ENCODE measurements at places on chromosomes 7 and 10. TPM values are rescaled to one million over a fixed set of nuclear protein-coding genes. Genes with fewer than 3 reads are reported as not detected.

GRCh38 chr10:130930821-130931220 lies 380.7 kb downstream of the TCERG1L start:
- DNase-seq, result no peak

- no peak for DNase-seq
Observed at GRCh38 chr10:47127188-47127785, 172.7 kb upstream of the GDF10 start.

- DNase-seq, result no peak
Observed at GRCh38 chr10:17847585-17848296, 38.6 kb downstream of the MRC1 start.

GRCh38 chr7:45578467-45578866 lies 4.3 kb downstream of the ADCY1 start:
- no peak for DNase-seq

GRCh38 chr10:68171539-68172080 lies 60.3 kb downstream of the ATOH7 start:
- DNase-seq, result no peak

GRCh38 chr7:3007696-3008095 lies 36.0 kb downstream of the CARD11 start:
- no peak for DNase-seq

DNA sequence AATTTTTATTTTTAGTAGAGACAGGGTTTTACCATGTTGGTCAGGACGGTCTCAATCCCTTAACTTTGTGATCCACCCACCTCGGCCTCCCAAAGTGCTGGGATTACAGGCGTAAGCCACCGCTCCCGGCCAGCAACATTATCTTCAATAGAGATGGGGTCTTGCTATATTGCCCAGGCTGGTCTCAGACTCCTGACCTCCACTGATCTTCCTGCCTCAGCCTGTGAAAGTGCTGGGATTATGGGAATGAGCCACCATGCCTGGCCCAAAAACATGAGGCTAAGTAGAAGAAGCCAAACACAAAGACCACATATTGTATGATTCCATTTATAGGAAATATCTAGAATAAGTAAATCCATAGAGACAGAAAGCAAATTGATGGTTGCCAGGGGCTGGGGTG lies 19.1 kb upstream of the CYTH3 start:
- no peak for DNase-seq

- DNase-seq, result no peak
Observed at GRCh38 chr10:123993534-123994416, 99.6 kb downstream of the CHST15 start.

DNA sequence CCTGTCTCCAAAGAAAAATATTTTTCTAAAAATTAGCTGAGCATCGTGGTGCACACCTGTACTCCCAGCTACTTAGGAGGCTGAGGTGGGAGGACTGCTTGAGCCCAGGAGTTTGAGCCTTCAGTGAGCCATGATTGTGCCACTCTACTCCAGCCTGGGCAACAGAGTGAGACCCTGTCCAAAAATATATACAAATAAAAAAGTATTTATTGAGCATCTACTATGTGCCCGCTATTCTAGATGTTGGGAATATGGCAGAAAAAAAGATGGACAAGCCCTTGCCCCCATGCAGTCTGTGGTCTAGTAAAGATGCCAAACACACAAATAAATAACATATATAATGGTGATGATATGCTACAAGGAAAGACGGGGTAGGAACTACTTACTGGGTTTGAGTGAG lies 4.3 kb upstream of the STX1A start:
- no peak for DNase-seq

DNA sequence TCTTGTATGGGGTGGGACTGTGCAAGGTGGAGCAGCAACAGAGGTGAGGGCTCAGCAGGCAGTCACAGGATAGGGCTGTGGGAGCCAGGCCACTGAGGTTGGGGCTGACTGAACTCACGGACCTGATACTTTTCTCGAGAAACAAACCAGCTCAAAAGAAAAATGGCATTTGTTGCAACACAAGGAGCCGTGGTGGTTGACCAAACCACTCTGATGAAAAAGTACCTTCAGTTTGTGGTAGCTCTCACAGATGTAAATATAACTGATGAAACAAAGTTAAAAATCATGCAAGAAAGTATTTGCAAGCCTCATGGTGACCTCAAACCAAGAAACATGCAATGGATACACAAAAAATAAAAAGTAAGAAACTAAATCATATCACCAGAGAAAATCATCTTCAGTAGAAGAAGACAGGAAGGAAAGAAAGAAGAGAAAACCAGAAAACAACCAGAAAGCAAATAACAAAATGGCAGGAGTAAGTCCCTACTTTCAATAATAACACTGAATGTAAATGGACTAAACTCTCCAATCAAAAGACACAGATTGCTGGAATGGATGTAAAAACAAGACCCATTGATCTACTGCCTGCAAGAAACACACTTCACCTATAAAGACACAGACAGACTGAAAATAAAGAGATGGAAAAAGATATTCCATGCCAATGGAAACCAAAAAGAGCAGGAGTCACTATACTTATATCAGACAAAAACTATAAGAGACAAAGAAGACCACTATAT lies 48.9 kb upstream of the DUSP5 start:
- DNase-seq, result no peak

DNA sequence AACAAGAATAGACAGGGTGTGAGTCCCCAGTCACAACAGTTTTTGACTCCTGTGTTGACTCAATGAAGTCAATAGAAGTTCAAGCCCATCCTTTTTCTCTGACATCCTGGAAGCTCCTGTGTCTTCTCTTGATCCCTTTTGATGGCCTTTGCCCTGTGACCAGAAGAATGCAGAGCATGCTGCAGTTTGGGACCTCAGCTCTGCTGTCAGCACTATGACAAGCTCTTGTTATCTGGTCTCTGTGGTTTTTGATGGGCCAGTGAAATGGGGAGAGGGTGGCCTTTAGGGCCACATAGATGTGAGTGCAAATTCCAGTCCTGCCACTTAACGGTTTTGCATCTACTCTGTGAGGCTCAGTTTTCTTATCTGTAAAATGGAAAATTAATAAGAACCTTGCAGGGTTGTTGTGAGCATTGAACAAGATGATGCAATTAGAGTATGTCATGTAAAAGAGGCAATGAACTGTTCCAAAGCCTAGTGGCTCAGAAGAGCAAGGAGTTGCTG lies 102.4 kb upstream of the IKZF1 start:
- no peak for DNase-seq

GRCh38 chr10:117983961-117984360 lies 62.8 kb downstream of the RAB11FIP2 start:
- DNase-seq, result no peak

DNA sequence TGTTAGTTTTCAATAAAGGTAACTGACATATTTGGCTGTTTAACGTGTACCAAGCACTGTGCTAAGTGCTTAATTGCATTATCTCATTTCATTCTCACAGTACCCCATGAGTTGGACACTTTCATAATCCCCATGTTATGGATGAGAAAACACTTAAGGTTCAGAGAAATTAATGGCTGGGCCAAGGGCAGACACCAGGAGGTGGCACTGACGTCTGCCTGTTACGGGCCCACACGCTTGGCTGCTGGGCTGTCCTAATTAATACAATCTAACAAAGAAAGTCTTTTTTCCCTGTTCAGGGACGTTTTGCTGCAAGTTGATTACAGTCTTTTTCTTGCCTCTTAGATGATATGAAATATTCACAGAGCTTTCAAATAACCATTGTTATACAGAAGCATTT lies 16.1 kb downstream of the DYDC2 start:
- no peak for DNase-seq

ABCB1 gene
- total RNA-seq, result 1.0 TPM

RAMP3 gene
- total RNA-seq, result 0.62 TPM

MARVELD1 gene
- total RNA-seq, result 21.0 TPM

CADPS2 gene
- total RNA-seq, result 27.8 TPM

EPHA1 gene
- 7.1 TPM for total RNA-seq

RABGEF1 gene
- 19.2 TPM for total RNA-seq

CLEC5A gene
- total RNA-seq, result not detected

Measured in endothelial cell (in vitro differentiated cells).